ENCODE measurements at places on chromosomes 1 and 21.

GRCh38 chr21:14587266-14587665 lies 41.2 kb upstream of the SAMSN1 start:
- no peak for DNase-seq

DNA sequence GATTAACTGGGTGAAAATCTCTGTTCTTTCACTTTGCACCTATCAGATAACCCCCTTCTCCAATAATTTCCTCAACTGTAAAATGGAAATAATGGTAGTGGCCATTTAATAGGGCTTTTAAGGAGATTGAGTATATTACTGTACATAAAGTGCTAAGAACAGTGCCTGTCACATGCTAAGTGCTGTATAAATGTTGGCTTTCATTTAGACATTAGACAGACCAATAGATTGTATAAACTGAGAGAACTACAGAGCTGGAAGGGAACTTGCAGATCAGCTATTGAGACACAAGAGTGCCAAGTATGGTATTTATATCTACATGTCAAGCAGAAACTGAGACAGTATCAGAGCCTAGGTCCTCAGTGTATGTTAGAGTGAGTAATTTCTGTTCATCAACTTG lies 934.7 kb downstream of the PLA2G4A start:
- no peak for DNase-seq

DNA sequence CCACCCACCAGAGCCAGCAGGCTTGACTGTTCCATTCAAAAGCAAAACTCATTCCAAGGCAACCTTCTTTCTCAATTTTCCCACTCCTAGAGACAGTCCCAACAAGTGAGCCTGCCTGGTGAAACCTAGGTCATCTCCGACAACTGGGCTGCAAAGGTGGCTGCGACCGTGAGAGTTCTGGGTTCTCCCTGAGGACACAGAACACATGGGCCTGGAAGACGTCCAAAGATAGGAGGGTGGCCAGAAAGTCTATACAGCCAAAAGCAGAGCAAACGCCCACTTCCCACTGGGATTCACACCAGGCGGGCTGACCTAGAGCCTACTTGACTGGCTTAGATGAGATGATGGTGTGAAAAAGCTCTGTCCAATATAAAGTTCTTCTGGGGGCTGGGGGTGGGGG lies 90.2 kb upstream of the GRIK3 start:
- no peak for DNase-seq

GRCh38 chr1:11279630-11280029 lies 6.6 kb downstream of the UBIAD1 start:
- no peak for DNase-seq

DNA sequence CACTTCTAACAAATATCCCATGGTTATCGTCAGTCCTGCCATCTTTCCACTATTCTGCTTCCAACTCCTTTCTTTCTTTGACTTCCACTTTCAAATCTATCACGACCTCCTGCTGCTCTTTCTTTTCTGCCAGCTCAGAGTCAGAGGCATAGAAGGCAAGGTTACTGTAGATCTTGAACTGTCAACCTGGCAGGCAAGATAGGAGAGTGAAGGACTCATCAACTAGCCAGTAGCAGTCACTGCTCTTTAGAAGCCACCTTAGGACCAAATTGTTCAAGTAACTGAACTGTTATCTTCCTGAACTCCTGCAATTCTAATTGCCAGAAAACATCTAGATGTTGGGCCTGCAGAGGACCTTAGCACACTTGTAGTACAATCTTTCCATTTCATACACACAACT lies 13.1 kb upstream of the FCER1A start:
- no peak for DNase-seq

DNA sequence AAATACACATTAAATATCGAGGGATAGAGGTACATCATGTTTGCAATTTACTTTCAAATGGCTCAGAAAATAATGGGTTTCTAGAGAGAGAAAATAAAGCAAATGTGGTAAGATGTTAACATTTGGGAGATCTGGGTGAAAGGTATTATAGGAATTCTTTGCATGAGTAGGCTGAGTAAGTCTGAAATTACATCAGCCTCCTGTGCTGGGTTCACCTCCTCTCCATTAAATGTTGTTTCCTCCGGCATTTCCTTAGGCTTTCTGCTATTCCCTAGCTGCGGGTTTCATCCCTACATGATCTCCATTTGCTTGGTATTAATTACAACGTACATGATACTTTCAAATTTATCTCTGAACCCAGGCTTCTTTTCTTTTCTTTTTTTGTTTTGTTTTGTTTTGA lies 31.6 kb downstream of the ZMYND12 start:
- DNase-seq = no peak

- no peak for DNase-seq
Measured at GRCh38 chr1:156534424-156535060, 34.0 kb upstream of the MEF2D start.

GRCh38 chr21:42002421-42002958 lies 7.7 kb downstream of the ZBTB21 start:
- DNase-seq = peak; percentile 95

- no peak for DNase-seq
Measured at GRCh38 chr1:3731583-3732433, 20.4 kb upstream of the CCDC27 start.

DNA sequence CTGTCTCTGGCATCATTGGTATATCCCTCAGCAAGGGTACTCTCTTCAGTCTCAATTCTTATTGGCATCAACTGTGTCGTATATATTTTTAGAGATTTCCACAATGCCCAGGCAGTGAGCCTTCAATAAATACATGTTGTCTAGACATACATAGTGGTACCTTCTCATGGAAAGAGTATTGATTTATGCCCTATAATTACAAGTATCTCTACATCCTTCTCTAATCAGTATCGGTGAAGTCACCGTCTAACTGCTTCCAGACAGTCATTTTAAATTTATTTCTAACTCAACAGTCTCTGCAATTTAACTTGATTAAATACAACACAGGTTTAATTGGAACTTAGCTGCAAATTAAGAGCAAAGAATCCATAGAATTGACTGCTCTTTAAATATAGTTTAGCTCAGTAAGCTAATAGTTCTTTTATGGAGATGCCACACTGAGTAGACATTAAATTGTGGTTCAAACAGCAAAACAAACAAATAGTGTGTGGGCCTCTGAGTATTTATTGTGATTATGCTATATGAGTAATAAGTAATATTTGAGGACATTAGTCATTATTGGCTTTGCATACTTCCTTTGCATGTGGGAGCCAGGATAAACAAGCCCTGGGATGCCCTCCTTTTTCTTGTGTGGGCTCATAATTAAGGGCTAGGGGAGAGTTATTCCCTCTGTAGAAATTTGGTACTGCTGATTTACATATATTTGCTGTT lies 126.9 kb upstream of the DUSP10 start:
- DNase-seq = peak; percentile 93

- DNase-seq = peak; percentile 59
Measured at GRCh38 chr1:190172651-190173430, 304.8 kb downstream of the BRINP3 start.

DNA sequence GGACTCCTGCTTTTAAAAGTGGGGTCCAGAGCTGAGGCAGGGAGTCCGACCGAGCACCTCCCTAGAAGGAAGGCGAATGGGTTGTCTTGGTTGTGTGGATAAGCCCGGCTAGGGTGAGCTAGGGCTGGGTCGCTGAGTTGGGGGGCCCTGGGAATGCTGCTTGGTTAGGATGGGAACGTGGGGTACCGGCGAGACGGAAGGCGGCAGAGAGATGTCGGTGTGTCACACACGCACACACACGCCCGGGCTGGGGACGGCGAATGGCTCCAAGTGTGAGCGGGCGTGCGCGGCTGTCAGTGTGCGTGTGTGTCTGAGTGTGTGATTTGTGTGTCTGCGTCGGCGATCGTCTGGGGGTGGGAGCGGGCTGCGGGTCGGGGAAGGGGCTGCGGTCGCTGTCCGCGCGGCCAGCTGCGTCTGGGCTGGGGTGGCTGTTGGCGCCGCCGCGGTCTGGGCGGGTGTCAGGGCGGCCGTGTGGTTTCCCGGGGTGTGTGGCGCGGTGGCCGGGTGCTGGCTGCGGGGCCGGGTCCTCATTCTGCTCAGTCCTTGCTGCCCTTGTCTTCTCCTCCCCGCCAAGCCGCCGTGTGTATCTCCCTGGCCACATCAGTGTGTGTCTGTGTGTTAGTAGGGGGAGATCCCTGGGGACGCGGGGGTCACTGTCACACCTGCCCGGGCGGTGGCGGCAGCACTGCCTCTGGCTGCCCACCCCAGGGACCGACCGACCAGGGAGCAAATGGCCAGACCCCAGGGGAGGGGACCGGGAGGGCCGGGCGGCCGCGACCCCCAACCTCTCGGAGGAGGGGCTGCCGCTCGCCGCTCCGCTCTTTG lies 1.1 kb downstream of the EFNA3 start:
- DNase-seq = no peak

- no peak for DNase-seq
Measured at GRCh38 chr1:223763881-223764280, 51.5 kb downstream of the CAPN2 start.

GRCh38 chr1:153693466-153693865 lies 15.0 kb downstream of the NPR1 start:
- no peak for DNase-seq

- no peak for DNase-seq
Measured at GRCh38 chr1:178946855-178947676, 76.2 kb upstream of the ANGPTL1 start.

GRCh38 chr1:156101880-156102279 lies 12.6 kb upstream of the LMNA start:
- no peak for DNase-seq

- DNase-seq = no peak
Measured at GRCh38 chr1:178361847-178362246, 134.9 kb downstream of the CLEC20A start.

- no peak for DNase-seq
Measured at GRCh38 chr1:36159614-36160387, 3.8 kb downstream of the MAP7D1 start.

DNA sequence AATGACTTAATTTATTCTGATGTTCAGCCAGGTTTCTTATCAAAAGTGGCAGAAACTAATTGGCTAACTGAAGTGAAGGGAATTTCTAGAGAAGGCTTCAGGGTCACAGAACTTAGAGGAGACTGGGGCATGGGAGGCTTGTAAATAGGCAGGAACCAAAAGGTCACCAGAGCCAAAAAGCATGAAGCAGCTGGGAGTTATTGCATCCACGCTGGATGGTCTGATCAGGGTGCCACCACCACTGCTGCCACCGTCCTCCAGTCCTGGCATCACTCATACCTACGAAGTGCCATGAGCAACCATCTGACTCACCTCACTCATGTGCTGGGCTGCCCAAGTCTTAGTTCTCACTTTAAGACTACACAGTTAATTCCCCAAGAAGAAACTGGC lies 82.5 kb upstream of the DPH5 start:
- DNase-seq = no peak

GRCh38 chr1:215794156-215794555 lies 227.1 kb downstream of the KCTD3 start:
- DNase-seq = no peak

- DNase-seq = peak; percentile 87
Measured at GRCh38 chr1:17586172-17586964, 46.9 kb downstream of the ARHGEF10L start.

DNA sequence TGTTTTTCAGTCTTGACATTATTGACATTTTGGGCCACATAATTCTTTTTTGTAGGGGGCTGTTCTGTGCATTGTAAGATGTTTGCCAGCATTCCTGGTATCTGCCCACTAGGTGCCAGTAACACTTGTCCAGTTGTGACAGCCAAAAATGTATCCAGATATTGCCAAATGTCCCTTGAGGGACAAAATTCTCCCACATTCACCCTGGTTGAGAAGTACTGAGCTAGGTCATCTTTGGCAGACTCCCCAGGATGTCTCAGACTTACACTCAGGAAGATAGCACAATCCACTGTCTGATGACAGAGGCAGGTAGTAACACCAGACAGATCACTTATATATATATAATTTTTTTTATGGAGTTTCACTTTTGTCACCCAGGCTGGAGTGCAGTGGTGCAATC lies 5.9 kb downstream of the CD48 start:
- no peak for DNase-seq

- DNase-seq = no peak
Measured at GRCh38 chr21:44653656-44654575, 543 bp downstream of the KRTAP12-4 start.

DNA sequence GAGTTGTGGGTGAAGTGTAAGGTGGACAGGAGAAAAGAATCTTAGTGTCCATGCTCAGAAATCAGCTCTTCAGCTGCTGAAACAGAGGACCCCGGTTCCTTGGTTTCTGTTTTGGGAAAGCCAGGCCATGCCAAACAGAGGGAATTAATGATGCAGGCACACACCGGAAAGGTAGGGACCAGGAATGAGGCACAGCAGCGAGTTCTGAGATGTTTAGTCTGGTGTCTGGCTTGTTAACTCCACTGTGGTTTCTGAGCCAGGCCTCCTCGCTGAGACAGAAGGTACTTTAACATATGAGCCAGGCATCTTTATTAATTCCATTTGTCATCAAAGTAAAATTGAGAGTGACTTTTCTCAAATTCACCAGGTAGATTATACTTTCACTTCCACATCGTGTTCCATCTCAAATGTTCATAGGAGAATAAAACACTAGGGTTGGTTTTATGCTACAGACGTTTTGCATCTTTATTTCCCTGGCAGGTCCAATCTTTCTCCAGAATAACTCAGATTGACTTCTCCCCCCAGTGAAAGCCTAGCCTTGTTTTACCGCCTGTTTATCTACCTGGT lies 23.5 kb downstream of the LRRC8D start:
- peak; percentile 56 for DNase-seq

DNA sequence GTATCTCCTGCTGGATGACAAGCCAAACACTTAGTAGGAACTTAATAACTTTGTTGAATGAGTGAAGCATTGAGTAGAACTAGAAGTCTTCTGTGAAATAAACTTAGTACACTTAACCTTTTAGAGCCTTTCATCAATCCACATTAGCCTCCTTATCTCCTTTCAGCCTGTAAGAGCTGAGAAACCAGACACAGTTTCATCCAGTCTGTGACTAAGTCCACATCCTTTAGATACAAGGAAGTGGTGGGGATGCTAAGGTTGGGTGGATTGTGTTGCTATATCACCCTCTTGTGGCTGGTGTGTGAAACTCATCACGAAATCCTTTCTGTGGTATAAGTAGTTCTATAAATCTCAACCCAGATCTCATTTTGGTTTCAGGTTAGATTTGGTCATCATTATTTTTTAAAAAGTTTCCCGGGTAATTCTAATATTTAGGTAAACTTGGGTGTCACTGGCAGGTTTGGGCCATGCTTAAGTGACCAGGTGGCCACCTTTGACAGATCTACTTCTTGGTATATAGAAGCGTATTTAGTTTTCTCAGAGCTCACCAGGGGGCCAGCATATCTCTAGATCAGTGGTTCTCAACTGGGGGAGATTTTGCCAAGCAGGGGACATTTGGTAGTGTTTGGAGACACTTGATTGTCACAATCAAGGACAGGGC lies 27.8 kb upstream of the CD84 start:
- peak; percentile 80 for DNase-seq
